HepG2 (cell line): ENCODE measurements at places on chromosomes 5 and 9. TPM values are rescaled to one million over a fixed set of nuclear protein-coding genes. Genes with fewer than 3 reads are reported as not detected.

GRCh38 chr5:142065273-142065672 is 43.3 kb upstream of the NDFIP1 start:
- H3K4me3 ChIP-seq, result no peak overlapping the region
- no peaks in the 10 kb centered on the region for H3K36me3 ChIP-seq
- peaks cover 12% of the 10 kb centered on the region; the same call in 1 of the 2 replicates for H3K4me1 ChIP-seq
- no peak overlapping the region for H3K27ac ChIP-seq

DNA sequence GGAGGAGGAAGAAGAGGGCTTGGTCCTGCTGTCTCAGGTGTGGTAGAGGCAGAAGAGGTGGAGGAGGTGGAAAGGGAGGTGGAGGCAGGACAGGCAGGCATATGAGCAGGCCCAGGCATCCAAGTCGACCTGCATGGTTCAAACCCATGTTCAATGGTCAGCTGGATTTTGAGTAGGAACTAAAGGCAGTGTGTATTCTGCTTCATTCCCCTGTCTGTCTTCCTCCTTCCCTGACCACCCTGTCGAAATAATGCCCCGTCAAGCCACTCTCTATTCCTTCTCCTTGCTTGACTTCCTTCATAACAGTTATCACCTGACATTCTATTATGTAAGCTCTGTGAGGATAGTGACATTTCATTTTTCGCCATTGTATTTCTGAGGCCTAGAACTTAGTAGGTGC is 34.8 kb downstream of the ATP6V0E1 start:
- no peak overlapping the region for H3K27ac ChIP-seq
- no peak for DNase-seq
- H3K4me1 ChIP-seq, result peaks cover 40% of the 10 kb centered on the region
- H3K27me3 ChIP-seq, result no peaks in the 10 kb centered on the region

The GMCL2 gene
- total RNA-seq, result not detected in 2 replicates

The COL27A1 gene
- 13.1 and 71.3 TPM in 2 replicates for total RNA-seq

GRCh38 chr9:128499920-128500319 is 4.6 kb upstream of the GLE1 start:
- H3K27ac ChIP-seq, result no peak overlapping the region
- H3K36me3 ChIP-seq, result peaks cover 37% of the 10 kb centered on the region
- no peaks in the 10 kb centered on the region; the same call in 2 of the 3 replicates for H3K27me3 ChIP-seq
- no peak for DNase-seq

The PCDHB3 gene
- total RNA-seq, result 0.27 and 0.29 TPM in 2 replicates

The TSSK1B gene
- not detected in 2 replicates for total RNA-seq

DNA sequence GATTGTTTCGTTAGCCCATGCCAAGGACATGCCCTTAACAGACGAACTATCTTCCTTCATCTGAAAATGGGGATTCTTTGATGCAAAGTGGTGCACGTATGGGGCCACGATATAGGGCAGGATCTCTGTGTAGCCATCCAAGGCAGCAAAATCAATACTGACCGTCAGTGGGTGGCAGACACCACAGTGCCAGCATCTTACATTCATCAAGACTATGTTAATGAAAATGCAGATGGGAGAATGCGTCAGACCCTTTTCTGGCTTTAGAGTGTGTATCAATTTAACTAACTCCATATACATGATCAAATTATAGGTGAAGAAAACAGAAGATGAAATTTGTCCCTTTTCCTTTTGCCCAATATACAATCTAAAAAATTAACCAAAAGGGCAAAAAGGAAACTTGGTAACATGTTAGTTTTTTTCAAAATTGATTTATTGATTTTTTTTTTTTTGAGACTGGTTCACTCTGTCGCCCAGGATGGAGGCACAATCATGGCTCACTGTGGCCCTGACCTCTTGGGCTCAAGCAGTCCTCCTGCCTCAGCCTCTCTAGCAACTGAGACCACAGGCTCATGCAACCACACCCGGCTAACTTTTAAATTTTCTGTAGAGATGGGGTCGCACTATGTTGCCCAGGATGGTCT is 169.2 kb upstream of the SPRY4 start:
- H3K4me1 ChIP-seq, result peaks cover 42% of the 10 kb centered on the region
- DNase-seq, result no peak
- H3K4me3 ChIP-seq, result no peak overlapping the region
- H3K27me3 ChIP-seq, result no peaks in the 10 kb centered on the region
- no peaks in the 10 kb centered on the region for H3K36me3 ChIP-seq
